ENCODE measurements at places on chromosomes 7 and 10. TPM values are rescaled to one million over a fixed set of nuclear protein-coding genes. Genes with fewer than 3 reads are reported as not detected.

Gene FAM24A
- 6.1 TPM for total RNA-seq

Gene MMP21
- 0.43 TPM for total RNA-seq

Gene TCAF2
- 3.1 TPM for total RNA-seq

Gene FAM20C
- total RNA-seq, result 36.7 TPM

Gene FMC1
- 46.1 TPM for total RNA-seq

Gene STK32C
- total RNA-seq, result 34.2 TPM

Gene GIMAP1
- total RNA-seq, result 1.4 TPM

Gene ZNF398
- total RNA-seq, result 25.3 TPM

Gene SSC4D
- total RNA-seq, result 1.8 TPM

DNA sequence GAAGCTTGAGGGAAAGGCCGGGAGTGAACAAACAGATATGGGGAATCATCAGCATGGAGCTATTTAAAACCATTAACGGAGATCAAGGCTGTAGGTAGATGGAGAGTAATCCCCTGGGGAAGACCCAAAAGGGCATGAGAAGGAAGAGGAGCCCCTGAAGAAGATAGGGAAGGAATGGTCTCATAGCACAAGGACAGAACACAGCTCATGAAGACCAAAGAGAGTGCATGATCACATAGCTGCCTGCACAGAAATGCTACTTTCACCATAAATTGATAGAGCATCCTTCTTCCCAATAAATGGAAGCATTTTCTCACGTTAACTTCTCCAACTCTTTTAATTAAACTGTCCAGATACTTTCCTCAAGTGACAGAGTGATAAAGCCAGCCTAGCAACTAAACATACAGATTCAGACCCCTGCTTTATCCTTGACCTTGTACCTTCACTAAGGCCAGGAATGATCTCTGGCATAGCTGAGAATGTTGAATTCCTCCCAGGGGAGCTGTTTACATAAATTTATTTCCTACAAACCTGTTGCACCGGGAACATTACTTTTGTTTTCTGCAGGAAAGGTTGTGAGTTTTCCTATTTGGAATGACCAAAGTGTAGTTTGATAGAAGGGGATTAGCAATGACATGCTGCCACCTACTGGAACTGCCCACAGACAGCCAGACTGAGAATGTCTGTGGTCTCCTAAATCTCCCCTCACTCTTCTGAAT lies 110.8 kb upstream of the LRGUK start:
- H3K4me1 ChIP-seq, result no peaks in the 10 kb centered on the region
- no peak overlapping the region for H3K27ac ChIP-seq
- no peaks in the 10 kb centered on the region for H3K36me3 ChIP-seq
- no peak overlapping the region for H3K4me3 ChIP-seq
- peak; percentile 64 for DNase-seq

GRCh38 chr10:75083972-75084833 lies 27.3 kb upstream of the SAMD8 start:
- H3K36me3 ChIP-seq, result no peaks in the 10 kb centered on the region
- no peak overlapping the region for H3K27ac ChIP-seq
- DNase-seq, result no peak

DNA sequence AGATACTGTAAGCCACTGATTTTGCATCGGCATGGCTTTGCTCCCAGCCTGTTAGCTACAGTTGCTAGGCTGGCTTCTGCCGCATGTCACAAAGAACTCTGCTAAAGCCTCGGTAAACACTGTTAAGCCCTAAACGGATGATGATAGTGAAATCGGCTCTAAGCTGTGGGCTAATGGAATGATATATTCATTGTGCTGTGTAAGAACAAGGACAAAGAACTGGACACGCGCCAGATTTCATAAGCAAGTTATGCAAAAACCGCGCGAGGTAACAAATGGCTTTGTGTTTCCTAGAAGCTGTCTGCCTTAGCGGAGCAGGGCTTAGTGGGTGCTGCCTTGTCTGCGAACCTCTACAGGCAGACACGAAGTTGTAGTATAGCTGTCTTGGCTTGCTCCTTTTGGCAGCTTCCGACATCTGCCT lies 331.3 kb upstream of the COBL start:
- DNase-seq, result peak; percentile 50
- H3K27ac ChIP-seq, result no peak overlapping the region
- H3K27me3 ChIP-seq, result no peaks in the 10 kb centered on the region
- H3K4me1 ChIP-seq, result no peaks in the 10 kb centered on the region

GRCh38 chr7:141915565-141915964 lies 634 bp upstream of the OR9A4 start:
- no peaks in the 10 kb centered on the region for H3K4me1 ChIP-seq
- no peaks in the 10 kb centered on the region for H3K27me3 ChIP-seq
- H3K4me3 ChIP-seq, result no peak overlapping the region
- H3K36me3 ChIP-seq, result no peaks in the 10 kb centered on the region
- no peak overlapping the region for H3K27ac ChIP-seq

DNA sequence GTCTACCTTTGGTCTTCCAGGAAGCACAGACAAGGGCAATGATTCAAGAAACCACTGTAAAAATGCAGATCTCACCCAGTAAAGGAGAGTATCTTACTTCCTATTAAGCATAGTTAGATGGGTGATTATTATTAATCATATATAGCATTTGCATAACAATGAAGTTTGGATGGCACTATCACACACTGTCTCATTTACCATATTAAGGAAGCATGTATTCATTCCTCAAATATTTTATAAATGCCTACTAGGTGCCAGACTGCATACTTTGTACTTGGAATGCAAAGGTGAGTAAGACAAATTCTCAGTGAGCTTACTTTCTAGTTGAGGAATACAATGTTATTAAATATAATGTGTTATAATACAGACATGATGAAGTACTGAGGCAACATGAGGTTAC lies 53.9 kb upstream of the SKAP2 start:
- no peaks in the 10 kb centered on the region for H3K36me3 ChIP-seq
- DNase-seq, result no peak
- H3K27me3 ChIP-seq, result no peaks in the 10 kb centered on the region
- no peak overlapping the region for H3K27ac ChIP-seq
- H3K4me1 ChIP-seq, result no peaks in the 10 kb centered on the region

DNA sequence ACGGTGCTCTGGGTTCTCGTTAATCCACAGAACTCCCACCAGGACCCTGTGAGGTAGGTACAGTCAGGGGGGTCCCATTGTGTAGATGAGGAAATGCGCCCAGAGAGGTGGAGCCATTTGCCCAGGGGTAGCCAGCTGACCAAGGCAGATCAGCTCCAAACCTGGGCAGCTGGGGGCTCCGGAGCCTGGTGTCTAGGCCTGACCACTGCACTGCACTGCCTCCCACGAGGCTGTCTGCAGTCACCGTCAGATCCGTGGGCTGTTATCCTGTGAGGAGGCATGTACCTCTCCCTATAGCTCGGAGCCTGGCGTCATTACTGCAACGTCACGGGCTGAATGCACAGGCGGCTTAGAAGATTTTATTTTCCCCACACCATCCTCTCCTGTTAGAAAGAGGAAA lies 411.8 kb upstream of the FOXK1 start:
- DNase-seq, result no peak
- no peaks in the 10 kb centered on the region for H3K4me1 ChIP-seq
- H3K4me3 ChIP-seq, result no peak overlapping the region
- no peak overlapping the region for H3K27ac ChIP-seq

DNA sequence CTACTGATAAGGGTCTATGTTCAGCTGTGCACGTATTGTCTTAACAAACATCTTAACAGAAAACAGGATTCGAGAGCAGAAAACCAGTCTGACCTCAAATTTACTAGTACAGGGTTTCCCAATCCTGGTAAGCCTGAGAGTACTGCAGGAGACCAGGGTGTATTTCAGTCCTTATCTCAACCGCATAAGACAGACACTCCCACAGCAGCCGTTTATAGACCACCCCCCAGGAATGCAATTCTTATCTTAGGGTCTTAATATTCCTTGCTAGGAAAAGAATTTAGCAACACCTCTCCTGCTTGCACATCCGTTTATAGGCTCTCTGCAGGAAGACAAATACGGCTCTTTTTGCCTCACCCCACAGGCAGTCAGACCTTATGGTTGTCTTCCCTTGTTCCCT lies 277.3 kb downstream of the SDK1 start:
- H3K27ac ChIP-seq, result no peak overlapping the region
- no peak overlapping the region for H3K4me3 ChIP-seq
- no peaks in the 10 kb centered on the region for H3K4me1 ChIP-seq
- H3K36me3 ChIP-seq, result no peaks in the 10 kb centered on the region
- no peaks in the 10 kb centered on the region for H3K27me3 ChIP-seq

GRCh38 chr7:31407178-31407676 lies 66.7 kb upstream of the NEUROD6 start:
- no peak overlapping the region for H3K4me3 ChIP-seq
- no peaks in the 10 kb centered on the region for H3K27me3 ChIP-seq
- no peak for DNase-seq
- no peaks in the 10 kb centered on the region for H3K36me3 ChIP-seq

DNA sequence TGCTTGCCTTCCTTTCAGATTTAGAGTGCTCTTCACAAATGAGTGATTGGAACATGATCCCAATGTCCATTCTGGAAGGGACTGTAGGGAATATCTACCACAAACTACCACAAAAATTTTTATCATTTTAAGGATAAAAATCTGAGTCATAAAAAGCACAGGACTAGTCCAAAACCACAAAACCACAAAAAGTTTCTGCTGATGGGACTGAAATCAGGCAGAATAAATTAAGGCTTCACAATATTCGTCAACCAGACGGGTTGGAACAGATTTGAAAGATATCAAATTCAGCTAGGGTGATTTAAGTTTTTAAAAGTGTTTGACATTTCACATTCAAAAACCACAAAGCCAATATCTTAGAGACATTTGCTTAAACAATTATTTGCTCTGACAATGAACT lies 100.1 kb upstream of the PTN start:
- H3K36me3 ChIP-seq, result no peaks in the 10 kb centered on the region
- DNase-seq, result no peak
- no peaks in the 10 kb centered on the region for H3K27me3 ChIP-seq
- H3K27ac ChIP-seq, result no peak overlapping the region
- H3K4me1 ChIP-seq, result peaks cover 4% of the 10 kb centered on the region
- H3K4me3 ChIP-seq, result no peak overlapping the region

DNA sequence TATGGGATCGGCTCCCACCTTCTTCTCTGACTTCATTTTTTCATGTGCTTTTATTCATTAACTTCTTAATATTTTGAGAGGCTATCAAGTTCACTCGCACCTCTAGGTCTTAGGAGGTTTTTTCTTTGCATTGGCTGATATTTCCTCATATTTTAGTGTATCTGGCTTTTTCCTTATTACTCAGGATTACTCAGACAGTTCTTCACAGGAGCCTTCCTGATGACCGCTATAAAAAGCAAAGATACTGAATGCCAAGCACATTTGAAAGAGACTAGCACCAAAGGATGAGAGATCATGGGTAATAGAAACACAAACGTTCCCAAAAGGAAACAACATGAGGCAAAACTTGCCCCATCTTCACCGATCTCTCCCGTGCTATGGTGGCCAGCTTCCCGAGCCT lies 409.2 kb upstream of the KLF6 start:
- DNase-seq, result no peak
- no peaks in the 10 kb centered on the region for H3K27me3 ChIP-seq
- H3K27ac ChIP-seq, result no peak overlapping the region
- no peaks in the 10 kb centered on the region for H3K36me3 ChIP-seq

DNA sequence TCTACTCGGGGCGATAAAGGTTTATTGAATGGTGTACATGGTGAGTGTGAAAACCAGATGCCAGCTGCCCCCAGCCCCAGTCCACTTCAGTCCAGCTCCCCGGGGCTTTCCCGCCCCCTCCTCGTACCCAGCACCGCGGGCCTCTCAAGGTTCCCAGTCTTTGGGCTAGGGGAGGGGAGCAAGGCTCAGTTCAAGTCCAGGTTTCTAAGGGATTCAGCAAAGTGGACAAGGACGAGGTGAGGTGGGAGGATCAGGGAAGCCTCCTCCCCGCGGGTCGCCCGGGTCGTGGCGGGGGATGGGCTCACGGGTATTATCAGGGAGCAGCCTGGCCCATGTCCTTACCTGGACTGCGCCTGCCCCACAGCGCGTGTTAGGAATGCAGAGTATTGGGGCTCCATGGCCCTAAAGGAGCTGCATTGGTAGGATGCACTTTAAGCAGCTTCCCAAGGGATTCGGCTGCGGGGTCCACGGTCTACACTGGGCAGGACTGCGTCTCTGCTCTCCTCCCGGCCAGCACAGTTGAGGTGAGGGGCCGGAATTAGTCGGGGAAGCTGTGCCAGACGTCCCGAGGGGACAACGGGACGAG lies 541 bp upstream of the PFKFB3 start:
- peak overlapping the region; percentile 1 for H3K27ac ChIP-seq
- DNase-seq, result no peak
- peak overlapping the region; percentile 81 for H3K4me3 ChIP-seq
- H3K27me3 ChIP-seq, result no peaks in the 10 kb centered on the region
- peaks cover 26% of the 10 kb centered on the region for H3K4me1 ChIP-seq

DNA sequence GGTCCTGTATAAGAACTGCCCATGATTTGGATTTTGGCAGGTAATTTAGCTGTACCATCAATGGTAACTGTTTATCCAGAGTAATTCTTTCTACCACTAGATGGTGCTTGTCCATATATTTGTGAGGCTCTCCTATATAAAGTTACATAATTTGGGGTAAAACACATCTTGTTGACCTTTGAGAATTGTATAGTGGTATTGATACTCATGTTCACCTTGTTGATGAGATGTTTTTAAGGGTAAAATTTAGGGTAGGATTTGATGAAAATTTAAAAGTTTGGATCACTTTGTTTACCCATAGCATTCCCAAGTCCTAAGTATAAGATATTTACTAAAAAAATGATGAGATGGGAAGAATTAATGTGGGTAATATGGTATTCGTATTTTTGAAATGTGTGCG lies 31.6 kb downstream of the ST7 start:
- H3K4me3 ChIP-seq, result no peak overlapping the region
- no peak for DNase-seq
- no peaks in the 10 kb centered on the region for H3K36me3 ChIP-seq
- no peaks in the 10 kb centered on the region for H3K4me1 ChIP-seq
